ENCODE measurements at places on chromosomes 13 and 19.

DNA sequence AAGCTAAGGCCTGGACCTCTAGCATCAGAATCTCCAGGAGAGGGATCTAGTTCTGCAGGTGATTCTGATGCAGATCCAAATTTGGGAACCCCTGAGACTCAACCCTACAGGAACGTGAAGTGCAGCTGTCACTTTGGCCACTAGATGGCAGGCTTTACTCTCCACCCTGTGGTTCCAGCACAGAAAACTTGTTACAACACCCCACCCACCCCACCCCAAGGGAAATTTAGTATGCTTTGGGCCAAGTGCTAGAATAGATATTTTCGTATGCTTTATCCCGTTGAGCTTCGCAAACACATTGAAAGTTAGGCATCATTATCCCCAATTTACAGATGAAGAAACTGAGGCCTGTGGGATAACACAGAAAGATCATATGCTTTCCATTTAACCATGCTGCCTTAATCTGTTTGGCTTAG lies 232.0 kb downstream of the B3GLCT start:
- peak; percentile 43 for DNase-seq

GRCh38 chr13:20446405-20446804 lies 79.3 kb downstream of the CRYL1 start:
- no peak for DNase-seq

DNA sequence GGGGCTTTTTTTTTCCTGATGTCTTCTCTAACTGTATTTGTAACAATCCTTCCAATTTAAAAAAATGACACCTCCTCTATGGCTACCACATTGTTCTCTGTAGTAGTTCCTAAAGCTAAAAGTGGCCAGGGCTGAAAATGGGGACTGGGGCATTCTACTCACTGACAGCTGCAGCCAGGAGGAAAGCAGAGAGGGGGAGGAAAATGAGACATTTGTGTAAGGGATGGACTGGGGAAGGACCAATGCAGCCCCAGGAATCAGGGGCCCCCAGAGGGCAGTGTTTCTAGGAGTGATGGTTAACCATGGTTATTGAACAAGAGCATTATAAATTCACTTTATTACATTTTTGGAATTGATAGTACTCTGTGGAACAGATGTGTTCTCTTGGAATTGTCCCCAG lies 34.3 kb upstream of the C1QTNF9 start:
- DNase-seq, result no peak

DNA sequence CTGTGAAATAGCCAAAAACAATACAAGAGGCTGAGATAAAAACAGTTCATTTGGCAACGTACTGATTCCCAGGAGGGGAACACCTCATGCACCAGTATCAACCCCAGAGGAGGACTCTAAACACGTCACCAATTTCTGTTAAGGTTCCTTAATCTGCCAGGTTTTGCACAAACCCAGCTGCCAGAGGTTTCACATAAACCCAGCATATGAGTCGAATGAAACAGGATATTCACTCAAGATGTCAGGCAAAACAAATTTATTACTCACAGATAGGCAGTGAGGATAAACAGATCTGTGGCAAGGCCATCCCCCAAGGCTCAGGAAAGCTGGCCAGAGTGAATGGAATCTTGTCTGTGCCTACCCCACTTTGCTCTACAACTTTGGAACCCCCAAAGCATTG lies 210.9 kb downstream of the GPC5 start:
- DNase-seq, result no peak

GRCh38 chr19:2615782-2616181 lies 86.7 kb downstream of the GNG7 start:
- no peak for DNase-seq

DNA sequence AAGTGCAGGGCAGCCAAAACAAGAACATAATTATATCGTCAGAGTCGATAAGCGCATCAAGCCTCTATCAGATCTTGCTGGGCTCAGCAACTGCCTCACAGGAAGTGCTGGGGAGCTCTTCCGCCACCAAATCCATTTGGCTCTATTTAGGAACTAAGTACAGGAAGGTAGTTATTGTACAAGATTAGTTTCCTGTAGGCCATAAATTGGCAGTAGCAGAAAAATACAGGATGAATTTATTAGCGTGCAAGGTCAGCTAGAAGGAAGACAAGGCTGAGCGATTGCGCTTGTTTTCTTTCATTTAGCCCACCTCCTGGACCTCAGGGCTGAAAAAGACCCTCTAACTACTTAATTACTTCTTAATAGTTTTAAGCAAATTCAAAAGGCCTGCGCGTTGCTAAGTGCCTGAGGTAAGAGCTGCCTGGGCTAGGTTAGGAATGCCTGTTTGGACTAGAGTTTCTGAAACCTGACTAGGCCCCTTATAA lies 118.5 kb downstream of the IRS2 start:
- no peak for DNase-seq

DNA sequence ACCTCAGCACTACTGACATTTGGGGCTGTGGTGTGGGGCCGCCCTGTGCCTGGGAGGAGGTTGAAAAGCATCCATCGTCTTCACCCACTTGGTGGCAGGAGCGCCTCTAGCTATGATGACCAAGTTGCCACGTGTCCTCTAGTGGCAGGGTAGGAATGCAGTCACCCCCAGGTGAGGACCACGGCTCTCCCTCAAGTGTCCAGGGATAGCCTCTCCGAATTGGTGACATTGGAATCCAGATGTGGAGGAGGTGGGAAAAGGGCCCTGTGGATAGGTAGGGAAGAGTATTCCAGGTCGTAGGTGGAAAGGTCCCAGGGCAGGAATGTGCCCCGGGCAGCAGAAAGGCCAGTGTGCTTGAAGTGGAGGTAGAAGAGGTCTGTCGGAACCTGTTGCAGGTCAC lies 37.6 kb downstream of the ARHGEF18 start:
- DNase-seq, result no peak

DNA sequence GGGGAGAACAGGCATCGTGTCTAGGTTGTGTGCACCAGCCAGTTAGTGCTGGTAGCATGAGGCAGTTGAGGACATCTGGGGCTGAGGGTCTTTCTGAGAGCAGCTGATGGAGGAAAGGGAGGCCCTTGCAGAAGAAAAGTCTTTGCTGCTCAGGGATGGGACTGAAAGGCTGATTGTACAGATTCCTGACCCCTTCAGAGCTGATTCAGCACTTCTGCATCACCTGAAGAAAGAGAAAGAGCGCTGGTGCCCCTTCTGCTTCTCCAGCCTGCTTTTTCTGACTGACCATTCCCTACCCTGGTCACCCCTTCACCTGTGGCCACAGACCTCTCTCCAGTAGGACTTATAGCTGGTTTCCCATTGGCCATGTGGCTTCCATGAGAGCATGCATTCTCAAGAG lies 476.2 kb downstream of the TSHZ3 start:
- no peak for DNase-seq

DNA sequence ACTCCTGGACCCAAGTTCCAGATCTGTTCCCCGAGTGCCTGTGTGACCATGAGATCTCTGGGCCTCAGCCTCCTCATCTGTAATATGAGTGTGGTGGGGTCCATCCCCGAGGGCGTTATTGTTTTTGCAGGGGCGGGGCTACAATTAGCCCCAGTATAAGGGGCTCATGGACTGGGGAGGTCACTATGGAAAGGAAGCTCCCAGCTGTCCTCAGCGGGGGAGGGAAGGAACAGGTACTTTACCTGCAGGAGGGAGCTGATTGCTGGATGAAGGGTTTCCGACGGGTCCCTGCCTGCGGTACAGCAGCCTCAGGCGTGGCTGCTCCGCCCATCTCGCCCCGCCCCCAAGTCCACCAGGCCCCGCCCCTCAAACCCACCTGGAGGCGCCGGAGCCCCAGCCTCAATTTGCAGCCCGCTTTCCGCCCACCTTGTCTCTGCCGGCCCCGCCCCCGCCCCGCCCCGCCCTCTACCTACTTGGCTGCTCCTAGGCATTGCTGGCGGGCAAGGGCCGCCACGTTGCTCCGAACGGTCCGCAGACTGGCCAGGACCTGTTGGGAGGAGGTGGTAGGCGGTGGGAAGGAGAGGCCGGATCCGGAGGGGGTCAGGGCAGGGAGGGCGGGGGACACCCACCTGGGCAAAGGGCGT lies 5.5 kb downstream of the PDE4C start:
- no peak for DNase-seq

DNA sequence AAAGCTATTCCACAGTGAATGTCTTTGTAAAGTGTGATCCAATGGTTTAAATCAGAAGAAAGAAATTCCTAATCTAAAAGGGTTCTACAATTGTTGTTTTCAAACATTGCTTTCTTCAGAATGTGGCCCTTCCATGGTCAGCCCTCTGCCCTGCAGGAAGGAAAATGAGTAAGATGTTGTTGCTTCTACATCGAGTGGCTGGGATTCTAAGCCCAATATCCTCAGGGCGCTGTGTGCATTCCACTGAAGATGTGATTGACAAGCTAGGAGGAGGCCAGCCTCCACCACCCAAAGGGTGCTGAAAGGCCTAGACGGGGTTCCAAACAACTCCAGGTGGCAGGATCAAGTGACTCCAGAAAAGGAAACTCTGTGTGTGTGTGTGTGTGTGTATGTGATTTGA lies 316.9 kb upstream of the TSHZ3 start:
- DNase-seq, result no peak

Data from RKO (cell line).